ENCODE measurements at places on chromosomes 3 and 15.

DNA sequence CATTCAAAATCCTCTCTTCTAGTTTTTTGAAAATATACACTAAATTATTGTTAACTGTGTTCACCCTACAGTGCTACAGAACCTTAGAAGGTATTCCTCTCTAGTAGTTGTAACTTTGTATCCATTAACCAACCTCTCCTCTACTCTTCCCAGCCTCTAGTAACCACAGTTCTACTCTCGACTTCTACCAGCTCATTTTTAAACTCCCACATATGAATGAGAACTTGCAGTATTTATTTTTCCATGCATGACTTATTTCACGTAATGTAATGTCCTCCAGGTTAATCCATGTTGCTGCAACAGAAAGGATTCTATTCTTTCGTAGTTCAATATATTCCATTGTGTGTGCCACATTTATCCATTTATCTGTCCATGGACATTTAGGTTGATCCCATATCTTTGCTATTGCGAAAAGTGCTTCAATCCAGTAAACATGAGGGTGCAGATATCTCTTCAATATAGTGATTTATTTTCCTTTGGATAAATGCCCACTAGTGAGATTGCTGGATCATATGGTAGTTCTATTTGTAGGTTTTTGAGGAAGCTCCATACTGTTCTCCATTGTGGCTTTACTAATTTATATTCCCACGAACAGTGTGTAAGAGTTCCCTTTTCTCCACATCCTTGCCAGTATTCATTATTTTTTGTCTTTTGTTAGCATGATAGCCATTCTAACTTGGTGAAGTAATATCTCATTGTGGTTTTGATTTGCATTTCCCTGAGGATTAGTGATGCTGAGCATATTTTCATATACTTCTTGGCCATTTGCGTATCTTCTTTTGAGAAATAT is 113.7 kb upstream of the SMAD3 start:
- no peak for DNase-seq

DNA sequence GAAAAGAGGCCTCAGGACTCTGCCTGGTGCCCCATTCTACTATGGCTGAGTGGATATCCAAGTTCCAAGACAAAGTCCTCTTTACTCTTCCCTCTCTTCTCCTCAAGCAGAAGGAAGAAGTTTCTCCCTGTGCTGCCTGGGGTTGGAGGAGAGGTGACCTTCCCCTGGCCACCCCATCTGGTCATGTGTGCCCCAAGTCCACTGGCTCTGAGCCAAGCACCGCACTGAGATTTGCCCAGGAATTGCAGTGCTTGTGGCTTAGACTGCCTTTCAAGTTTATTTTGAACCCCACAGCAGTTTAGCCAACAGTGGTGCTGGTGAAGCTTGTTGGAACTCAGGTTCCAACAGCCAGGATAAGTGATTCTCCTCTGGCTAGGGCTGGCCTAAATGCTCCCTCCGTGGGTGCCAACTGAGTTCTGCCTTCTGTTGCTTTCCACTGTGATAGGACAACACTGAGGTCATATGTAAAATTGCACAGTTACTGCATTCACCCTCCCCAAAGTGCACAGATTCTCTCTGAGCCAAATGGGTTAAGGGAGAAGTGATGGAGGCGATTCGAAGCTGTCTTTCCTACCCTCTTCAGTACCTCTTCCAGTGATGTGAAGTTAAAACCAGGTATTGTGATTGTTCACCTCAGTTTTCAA is 69.9 kb downstream of the TMCO5A start:
- DNase-seq, result no peak

- DNase-seq, result no peak
Observed at GRCh38 chr15:87971076-87971475, 285.5 kb downstream of the NTRK3 start.

DNA sequence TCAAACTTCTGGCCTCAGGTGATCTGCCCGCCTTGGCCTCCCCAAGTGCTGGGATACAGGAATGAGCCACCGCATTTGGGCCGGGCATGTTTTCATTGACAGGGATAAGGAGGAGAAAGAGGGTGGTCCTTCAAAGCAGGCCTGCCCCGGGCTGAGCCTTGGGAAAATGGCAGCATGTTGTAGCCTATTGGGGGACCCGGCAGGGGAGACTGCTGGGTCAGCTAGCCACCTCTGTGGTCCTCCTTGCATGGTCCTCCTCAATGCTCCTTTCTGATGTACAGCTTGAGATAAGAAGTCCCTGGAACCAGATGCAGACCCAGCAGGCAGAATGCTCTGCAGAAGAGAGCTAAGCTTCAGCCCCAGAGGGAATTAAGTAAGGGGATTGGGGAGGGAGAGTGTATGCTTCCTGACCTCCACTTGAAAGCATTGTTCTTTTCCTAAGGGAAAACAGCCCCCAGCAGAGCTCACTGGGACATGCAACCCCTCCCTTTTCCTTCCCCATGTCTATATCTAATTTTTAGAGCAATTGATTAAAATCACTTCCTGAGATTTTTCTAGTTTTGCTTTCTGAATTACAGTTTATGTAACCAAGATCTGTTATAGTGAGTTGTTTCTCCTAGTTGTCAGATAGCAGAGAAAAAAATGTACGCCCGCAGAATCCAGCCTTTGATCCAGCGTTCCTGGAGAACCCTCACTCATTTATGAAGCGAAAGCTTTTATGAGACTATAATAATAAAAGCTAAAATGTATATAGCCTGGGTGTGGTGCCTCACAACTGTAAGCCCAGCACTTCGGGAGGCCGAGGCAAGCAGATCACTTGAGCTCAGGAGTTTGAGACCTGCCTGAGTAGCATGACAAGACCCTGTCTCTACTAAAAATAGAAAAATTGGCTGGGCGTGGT is 48.7 kb upstream of the VILL start:
- no peak for DNase-seq

DNA sequence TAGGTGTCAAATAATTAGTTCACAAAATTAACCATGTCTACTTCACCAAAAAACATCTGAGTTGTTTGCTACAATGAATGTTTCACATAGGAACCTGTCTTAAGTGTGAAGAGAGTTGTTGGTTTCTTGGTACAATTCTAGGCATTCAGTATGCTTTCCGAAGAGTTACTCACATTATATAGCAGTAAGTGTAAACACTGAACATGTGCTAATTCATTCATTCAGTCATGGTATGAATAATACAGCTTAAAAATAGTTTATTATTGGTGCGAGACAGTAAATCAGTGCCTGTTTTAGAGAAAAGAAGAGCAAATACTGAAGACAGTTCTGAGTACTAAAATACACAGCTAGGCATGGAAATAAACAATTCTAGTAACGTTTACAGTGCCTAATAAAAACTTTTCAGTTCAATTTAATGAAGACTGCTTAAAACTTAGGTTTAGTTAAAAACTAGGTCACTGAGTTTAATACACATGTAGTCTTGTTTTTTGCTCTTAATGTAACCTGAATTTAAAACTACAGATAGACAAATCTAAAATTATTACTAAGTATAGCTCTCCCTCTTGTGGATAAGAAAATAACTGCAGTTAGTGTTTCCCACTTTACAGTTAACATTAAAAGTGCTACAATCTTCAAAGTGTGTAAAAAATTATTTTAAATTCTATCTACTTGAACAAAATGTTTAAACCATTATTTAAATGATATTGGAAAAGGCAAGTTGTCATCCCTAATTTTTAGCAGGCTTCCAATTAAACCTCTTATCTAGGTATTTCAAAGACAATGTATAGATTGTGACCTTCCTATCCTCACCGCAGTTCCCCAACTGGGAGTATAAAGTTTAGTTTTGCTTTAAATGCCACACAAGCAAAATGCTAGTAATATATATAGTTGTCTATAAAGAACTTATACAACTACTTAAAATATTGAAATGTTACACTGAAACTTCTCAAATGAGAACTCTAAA is 20.1 kb upstream of the ZCWPW2 start:
- DNase-seq, result no peak

DNA sequence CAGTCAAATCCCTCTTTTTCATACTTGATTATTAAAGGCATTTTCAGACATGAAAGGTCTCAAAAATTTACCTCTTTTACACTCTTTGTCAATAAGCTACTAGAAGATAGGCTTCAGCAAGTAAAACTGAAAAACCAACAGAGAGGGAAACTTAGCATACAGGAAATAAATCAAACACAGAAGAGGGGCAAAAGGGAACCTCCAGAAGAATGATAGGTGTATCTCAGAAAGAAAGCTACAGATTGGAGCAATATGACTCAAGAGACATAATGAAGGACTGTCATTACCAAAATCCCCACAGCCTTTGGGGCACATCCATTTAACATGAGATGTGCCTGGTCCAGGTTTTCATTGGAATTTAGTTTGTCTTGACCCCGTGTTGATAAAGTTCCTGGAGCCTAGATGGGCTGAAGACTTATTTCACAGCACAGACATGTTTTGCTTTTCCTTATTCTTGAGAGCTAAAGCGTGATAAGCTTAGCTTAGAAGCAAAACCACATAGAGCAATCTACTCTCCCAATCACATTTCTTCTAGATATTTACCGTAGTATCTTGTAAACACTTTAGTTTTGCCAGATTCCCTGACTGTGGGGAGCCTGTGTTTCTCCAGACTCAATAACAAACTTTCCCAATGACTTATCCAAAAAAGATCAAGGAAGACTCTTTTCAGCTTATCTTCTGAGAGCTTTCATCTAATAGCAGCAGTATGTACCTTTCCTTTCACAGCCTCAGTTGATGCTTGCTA is 11.7 kb downstream of the LRRFIP2 start:
- DNase-seq, result no peak

DNA sequence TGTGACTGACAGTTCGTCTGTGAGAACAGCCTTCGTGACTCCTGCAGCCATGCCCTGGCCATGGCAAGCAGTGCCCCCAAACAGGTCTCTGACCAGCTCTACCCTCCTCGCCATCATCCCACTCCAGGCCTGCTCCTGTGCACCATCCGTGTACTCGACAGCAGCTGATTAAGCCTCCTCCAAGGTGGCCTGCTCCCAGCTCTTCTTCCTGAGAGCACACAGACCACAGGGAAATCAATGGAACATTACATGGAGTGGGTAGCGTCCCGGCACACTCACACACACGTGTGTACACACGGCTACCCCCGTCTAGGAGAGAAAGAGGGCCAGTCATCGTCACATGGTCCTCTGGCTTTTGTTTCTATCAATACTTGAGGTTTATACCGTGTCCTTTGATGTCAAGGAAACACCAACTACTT is 21.1 kb downstream of the ANXA2 start:
- no peak for DNase-seq

DNA sequence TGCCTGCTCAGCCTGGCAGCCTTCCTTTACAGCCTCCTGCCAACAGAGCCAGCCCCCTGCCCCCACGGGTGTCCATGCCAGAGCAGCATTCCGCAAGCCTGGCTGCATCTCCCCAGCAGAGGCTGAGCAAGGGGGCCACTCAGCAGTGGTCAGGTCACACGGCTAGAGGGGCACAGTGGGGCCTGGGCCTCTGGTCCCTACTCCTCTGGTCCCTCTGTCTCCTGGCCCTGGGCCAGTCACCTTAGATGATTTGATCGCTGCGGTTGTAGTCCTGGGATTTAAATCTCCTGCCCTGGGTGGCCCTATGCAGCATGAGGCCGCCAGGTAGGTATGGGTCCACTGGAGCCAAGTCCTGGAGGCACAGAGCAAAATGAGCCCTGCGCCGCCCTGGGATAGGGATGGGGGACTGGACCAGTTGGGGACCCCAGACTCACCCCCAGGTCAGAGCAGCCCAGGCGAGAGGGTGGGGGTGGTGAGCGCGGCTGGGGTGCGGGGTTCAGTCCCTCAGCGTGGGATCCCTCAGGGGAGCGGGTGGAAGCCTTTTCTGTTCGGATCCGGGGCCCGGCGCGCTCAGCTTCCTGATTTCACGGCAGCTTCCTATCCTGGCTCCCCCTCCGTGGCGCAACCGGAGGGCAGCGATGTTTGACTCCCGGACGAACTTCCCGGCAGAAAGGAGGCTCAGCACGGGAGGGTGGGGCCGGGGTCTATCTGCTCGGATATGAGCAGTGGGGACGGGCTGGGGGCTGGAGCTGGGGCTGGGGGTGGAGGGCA is at the start of gene ZBTB47:
ZBTB47 (plus strand) TSS at position 138 of the 771 bp plus-strand sequence. CDS start 4,659 bp downstream, outside the sequence.
- DNase-seq, result no peak

GRCh38 chr3:133675631-133676335 is 14.0 kb upstream of the TOPBP1 start:
- no peak for DNase-seq

GRCh38 chr3:30664459-30664858 is 58.1 kb downstream of the TGFBR2 start:
- no peak for DNase-seq

- DNase-seq, result no peak
Observed at GRCh38 chr3:15948388-15948787, 150.6 kb upstream of the ANKRD28 start.

GRCh38 chr3:119569156-119569555 is 9.7 kb upstream of the CD80 start:
- DNase-seq, result no peak

GRCh38 chr15:91183596-91183995 is 83.5 kb downstream of the SV2B start:
- DNase-seq, result no peak

- DNase-seq, result peak; percentile 8
Observed at GRCh38 chr15:19987389-19988048, 554.1 kb downstream of the GOLGA6L6 start.

GRCh38 chr3:109313061-109313460 is 3.3 kb downstream of the DPPA2 start:
- DNase-seq, result no peak

DNA sequence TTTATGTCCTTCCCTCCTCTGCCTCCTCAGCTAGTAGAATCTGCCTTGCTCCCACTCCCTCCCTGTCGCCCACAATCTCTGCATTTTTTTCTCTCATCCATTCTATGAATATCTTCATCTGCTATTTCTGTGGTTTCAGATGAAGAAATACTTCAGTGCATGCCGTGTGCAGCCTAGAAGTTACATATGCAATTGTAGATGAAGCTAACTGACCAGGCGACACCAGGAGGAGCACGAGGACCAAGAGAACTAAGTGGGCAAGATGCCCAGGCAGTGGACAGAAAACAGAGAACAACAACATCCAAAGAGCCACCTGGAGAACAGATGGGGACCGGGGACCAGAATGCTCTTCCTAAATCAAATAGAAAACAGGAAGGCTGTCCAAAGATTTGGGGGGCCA is 121.4 kb upstream of the ATP11B start:
- no peak for DNase-seq

DNA sequence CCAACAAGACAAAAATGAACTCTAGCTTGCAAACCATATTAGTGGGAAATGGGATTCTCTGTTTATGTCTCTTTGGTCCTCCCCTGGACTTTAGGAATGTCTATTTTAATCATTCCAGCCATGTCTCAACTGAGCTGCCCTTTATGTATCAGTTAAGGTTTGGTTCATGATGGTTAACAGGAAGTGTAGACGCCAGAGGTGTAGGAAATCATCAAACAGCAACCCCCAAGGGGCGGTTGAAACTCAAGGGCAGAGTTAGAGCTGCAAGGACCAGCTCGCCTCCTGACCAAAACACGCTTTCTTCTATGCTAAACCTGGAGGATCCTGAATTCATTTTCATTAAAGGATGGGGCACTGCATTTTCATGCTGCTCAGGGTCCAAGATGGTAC is 53.7 kb upstream of the HEG1 start:
- DNase-seq, result no peak

DNA sequence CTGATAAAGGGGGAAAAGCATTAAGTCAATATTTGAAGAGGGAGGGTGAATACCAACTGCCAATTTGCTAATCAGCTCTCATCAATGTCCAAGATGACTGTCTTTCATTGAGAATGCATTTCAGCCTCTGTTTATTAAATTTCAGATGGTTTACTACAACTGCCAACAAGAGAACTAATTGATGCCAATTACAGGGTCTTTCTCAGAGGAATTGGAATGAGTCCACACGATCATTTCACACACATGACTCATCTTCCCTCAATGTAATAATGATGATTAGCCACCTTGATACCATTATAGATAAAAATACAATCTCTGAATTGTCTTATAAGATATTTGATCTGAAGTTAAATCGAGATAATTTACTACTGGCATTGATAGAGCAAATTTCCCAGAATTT is 1274.4 kb downstream of the ROBO2 start:
- no peak for DNase-seq

Data from activated naive CD8-positive, alpha-beta T cell treated with anti-CD3 and anti-CD28 coated beads, Interleukin-2, amount 50 U/mL, for 24 hours (primary cell).